NCI-H460 (cell line): ENCODE measurements at places on chromosomes 16 and 17. TPM values are rescaled to one million over a fixed set of nuclear protein-coding genes. Genes with fewer than 3 reads are reported as not detected.

DNA sequence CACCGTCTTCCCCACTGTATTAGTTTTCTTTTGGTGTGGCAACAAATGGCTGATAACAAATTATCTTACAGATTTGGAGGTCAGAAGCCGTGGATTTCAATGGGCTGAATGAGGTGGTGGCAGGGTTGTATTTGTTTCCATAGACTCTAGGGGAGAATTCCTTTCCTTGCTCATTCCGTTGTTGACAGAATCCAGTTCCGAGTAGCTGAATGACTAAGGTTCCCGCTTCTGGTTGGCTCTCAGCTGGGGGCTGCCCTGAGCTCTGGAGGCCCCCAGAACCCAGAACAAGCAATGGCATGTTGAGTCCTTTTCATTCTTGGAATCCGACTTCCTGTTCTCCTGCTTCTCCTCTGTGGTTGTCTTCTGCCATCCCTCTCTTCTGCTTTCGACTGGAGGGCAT is 280.4 kb downstream of the SNX29 start:
- no peak for DNase-seq

DNA sequence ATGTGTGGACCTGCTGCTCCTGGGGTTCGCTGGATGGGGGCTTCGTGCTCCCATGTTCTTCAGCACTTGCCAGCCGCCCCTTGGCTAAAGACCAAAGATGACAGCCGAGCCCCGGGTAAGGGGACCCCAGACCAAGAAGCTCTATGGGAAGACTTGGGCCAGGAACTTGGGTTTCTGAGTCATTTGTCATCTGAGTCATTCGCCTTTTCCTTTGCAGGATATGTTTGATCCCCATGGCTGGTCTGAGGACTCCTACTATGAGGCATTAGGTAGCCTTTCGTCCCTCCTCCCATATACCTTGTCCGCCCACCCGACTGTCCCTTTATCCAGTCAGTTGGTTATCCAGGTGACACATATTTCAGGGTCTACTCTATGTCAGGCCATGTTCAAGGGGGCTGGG is 17.7 kb upstream of the ITGB4 start:
- no peak for DNase-seq

The MRPS23 gene
- total RNA-seq, result 58.9 and 70.3 TPM in 2 replicates

The SPNS3 gene
- not detected in 2 replicates for total RNA-seq

The TNFRSF17 gene
- not detected in 2 replicates for total RNA-seq
